Suprapubic skin (tissue), 4 donors: ENCODE measurements at places on chromosomes 6 and 20.

DNA sequence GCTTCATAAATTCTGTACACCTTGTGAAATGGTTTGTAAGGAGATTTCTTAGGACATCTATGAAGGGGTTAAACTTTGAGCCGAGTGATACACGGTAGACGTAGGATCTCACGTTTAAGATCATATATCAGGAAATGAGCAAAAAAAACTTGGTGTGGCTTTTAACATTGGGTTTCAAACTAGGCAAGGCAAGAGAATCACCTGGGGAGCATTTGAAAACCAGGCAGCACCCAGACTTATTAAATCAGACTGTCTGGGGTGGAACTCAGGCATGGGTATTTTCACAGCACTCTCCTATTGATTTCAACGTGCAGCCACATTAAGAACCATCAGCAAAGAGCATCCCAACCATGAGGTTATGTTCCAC lies 26.4 kb downstream of the LY86 start:
- no peak overlapping the region for H3K4me3 ChIP-seq
- H3K27me3 ChIP-seq, result no peaks in the 10 kb centered on the region
- no peak for DNase-seq
- H3K4me1 ChIP-seq, result peaks cover 4% of the 10 kb centered on the region

DNA sequence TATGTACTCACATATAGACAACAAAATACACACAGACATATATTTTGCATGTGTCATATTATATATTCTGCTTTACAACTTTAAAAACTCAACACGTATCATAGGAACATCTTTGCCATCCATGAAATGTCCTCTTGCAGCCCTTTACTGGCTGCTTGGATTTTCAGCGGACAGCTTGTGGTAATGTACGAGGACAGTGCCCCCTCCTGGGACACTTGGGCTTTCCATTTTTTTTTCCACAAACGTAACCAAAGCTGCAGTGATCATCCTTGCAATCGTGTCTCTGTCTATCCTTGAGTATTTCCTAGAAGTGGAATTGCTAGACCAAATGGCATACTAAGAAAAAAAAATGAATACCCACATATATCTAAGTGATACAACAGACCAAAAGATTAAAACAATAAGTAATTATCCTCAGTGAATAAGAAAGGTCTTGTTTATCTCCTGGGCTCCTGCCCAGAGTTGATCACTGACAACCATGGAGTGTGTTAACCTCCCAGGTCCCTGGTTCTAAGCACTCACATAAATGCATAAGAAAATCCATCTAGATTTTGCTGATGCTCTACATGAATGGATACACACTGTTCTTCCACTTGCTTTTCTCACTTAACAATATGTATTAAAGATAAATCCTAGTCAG lies 18.1 kb downstream of the BPI start:
- H3K27ac ChIP-seq, result no peak overlapping the region
- H3K4me3 ChIP-seq, result no peak overlapping the region
- H3K4me1 ChIP-seq, result no peaks in the 10 kb centered on the region
- no peak for DNase-seq
- H3K36me3 ChIP-seq, result no peaks in the 10 kb centered on the region

GRCh38 chr6:75368864-75369402 lies 84.3 kb upstream of the TMEM30A start:
- no peak overlapping the region for H3K27ac ChIP-seq
- no peaks in the 10 kb centered on the region for H3K36me3 ChIP-seq
- no peak for DNase-seq
- H3K4me1 ChIP-seq, result no peaks in the 10 kb centered on the region

DNA sequence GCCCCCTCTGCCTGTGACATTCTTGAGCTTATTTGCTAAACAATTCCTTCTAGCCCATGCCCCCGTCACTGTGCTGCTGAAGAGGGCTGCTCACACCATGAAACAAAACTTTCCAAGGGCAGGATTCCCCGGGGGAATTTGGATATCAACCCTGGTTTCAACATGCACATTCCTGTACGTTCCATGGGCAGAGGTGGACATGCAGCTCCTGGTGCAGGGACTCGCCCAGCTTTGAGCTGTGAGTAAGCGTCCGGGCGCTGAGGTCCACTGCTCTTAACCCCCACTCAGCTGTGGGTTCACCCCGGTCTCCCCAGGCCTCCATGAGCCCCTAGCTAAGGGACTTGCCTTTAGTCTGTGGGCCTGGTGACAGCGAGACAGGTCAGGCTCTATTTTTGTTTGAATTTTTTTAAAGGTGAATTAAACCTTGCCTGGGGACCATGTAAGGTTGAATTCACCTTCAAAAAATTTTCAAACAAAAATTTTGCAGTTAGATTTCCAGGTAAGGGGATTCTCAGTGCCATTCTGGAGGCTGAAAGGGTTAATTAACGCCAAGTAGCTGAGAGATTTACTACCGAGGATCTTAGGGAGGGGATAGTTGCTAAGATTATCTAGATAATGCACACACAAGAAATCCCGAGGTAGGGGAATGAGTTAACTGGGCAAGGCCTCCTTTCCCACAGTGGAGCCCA lies 70.3 kb upstream of the SLC22A23 start:
- no peak overlapping the region for H3K4me3 ChIP-seq
- no peak overlapping the region for H3K27ac ChIP-seq
- H3K4me1 ChIP-seq, result peaks cover 24% of the 10 kb centered on the region
- no peaks in the 10 kb centered on the region for H3K36me3 ChIP-seq

DNA sequence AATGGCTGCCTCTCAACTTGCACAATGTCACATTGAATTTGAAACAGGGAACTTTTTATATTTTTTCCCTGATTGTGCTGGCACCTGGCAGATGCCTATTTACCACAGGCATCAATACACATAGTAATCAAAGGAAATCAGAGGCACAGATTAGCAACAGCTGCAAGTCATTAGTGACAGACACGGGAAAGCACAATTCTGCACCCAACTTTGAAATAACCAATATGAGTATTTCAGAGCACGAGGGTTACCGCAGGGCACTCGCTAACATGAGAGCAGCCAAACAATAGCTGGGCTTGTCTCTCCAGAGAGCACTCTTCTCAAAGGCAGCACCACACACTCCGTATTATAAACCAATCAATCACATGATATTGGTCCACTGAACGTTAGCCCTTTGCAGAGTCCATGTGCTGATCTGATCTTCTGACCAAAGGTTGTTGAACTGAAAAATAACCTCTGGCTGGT lies 149.5 kb downstream of the RNF144B start:
- H3K27ac ChIP-seq, result no peak overlapping the region
- H3K36me3 ChIP-seq, result no peaks in the 10 kb centered on the region
- no peak overlapping the region for H3K4me3 ChIP-seq
- H3K4me1 ChIP-seq, result no peaks in the 10 kb centered on the region
- peaks cover 18% of the 10 kb centered on the region for H3K27me3 ChIP-seq
